ENCODE measurements at places on chromosomes 3 and 15.

DNA sequence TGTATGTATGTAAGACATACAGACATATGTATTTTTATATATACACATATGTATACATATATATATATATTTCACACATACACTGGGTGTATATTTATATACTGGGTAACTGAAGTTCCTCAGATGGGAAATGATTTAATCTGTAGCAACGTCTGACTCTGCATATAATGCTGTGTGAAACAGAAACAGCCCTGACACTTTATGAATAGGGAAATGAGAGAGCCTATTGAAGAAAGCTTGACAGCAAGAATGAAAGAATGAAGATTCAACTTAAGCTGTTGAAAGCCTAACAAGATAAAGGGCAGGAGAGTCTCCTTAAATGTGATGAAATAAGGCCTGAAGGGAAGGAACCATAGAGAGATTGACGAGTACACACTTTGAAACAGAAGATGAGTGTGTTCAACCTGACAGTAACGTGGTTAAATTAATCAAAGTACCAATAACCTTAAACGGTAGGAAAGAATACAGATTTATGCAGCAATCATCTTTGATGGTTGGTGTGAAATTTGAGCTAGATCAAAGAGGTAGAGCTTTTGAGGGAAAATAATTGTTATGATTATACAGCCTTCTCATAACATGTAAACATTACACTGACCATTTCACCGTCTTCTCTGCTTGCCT lies 169.9 kb downstream of the MECOM start:
- DNase-seq = no peak

DNA sequence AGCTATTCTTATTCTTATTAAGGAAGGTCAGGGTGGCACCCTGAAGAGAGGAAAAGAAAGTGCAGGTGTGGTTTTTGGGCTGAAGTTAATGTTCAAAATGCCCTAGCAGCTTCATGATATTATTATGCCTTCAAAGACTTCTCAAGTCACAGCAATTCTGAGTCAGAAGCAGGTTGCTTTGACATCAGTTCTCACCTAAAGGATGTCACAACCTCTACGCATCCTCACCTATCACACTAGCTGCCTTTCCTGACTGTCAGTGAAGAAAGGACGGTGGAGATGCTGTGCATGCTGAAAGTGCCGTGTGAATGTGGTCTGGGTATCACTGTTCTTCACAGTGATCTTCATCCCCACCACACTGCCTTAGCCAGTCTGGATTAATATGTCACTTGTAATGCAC lies 49.6 kb downstream of the NPTN start:
- DNase-seq = no peak

DNA sequence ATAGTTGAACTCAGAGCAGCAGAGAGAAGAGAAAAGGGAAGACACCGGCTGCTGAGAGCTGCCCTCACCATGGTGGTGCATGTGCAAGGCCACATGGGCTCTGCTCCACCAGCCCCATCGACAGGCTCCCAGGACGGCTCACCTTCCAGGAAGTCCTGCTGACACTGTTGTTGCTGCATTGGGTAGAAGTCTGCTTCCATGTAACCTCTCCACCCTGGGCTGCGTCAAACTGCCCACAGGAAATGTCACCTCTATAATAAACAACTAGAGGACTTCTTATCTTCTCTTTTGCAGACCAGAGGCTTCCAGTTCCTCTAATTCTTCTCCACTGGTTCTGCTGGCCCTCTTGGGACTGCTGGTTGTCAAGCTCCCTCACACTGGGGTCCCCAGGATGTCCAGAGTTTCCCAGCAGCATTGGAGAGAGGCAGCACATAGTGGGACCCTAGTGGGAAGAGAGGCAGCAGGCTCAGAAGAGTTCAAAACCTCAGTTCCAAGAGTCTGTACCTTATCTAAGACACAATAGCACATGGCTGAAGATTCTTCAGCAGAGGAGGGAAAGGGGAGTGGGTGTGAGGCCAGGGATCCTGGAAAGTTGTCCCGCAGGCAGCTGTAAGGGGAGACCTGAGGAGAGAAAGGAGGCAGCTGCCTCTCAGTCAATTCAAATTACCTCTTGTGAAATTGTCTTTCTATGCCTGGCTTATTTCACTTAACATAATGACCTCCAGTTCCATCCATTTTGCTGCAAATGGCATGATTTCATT lies 5.8 kb upstream of the CCR3 start:
- DNase-seq = no peak

DNA sequence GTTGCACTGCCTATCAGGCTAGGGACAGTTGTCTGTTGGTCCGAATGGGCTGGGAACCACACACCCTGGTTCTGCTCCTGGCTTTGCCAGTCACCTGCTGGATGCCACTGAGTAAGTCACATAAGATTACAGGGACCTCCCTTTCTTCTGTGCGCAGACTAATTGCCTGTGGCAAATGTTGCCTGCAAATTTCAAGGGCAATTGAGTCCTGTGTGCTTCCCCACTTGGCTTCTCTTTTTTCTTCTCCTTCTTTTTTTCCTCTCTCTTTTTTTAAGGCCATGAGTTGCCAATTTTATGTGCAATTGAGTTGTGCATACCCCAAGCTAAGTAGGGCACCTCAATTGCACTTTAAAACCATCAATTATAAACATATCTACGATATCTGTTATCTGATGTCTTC lies 963.4 kb downstream of the MCTP2 start:
- no peak for DNase-seq

GRCh38 chr15:72532991-72533601 lies 59.0 kb downstream of the ARIH1 start:
- DNase-seq = no peak

DNA sequence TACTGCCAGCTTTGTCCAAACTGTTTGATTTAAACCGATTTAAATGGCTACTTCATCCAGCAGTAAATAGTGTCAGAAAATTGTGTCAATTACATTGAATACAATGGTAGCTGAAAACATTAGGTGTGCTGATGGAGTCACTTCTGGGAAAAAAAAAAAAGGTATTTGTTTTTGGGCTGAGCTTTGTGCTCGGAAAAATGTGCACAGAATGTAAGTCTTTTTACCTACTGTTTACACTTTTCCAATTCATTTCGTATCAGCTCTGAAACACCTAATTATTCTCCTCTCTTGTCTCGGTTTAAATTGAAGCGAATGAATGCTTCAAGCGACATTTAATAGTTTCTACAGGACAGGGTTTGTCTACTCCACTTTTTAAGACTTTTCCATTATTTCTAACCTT lies 1078.4 kb downstream of the ROBO1 start:
- DNase-seq = no peak

- no peak for DNase-seq
Measured at GRCh38 chr15:77044228-77045042, 26.5 kb downstream of the TSPAN3 start.

DNA sequence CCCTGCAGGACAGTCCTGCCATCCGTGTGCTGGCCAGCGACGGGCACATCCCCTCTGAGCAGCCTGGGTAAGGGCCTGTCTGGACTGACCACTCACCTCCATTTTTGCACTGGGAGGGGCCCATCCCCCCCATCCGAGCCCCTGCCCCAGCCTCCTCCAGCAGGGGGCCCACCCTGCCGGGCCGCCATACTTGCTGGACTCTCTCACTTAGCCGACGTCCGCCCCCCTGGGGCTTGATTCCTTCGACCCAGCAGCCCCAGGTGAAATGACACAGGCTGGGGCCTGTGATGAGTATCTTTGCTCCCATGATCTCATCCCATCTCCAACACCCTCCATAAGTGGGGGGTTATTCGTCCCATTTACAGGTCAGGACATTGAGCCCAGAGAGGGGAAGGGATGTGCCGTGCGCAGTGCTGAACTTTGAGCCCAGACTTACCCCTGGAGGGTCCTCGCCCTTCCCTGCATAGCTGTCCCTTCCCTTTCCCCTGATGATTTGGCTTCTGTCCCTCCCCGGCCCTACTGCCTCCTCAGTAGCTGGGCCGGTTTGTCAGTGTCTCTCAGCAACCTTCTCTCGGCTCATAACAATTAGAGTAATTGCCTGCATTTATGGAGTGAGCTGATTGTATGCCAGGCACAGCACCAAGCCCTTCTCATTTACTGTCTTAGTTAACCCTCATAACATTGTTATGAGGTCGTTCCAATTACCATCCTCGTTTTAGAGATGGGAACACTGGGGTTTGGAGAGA lies 4.2 kb downstream of the LMAN1L start:
- no peak for DNase-seq

DNA sequence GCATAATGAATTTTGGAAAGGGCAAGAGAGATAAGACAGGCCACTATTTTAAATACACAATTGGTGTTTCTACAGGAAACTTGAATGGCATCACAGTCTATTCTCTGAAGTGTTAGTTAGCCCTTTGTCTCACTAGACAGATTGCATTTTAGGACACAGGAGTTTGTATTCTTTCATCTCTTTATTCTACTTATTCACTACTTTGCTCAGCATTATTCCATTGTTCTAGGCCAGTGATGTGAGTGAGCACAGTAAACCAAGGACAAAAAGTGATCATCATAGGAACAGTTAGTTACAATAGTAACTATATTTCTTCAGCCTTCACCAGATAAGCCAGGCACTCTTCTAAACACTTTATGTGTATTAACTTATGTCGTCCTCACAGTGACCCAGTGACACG lies 150.2 kb upstream of the SLCO3A1 start:
- no peak for DNase-seq

GRCh38 chr15:36208868-36209582 lies 370.4 kb upstream of the CDIN1 start:
- no peak for DNase-seq

DNA sequence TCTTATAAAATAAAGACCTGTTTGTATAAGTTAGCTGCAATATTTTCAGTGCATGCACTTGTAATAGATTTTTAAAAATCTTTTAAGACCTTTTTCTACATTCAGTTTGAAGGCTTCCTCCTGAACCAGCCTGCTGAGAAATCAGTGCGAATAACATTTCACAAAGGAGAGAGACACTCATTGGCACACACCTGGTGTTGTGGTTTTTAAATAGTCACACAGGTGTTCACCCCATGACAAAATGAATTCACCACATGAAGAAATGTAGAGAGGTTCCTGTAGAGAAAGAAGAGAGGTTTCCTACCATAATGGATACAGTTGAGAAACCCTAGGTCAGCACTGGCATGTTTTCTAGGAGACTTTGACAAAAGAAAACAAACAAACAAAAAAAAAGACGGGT lies 237.3 kb downstream of the CNTN6 start:
- DNase-seq = no peak

DNA sequence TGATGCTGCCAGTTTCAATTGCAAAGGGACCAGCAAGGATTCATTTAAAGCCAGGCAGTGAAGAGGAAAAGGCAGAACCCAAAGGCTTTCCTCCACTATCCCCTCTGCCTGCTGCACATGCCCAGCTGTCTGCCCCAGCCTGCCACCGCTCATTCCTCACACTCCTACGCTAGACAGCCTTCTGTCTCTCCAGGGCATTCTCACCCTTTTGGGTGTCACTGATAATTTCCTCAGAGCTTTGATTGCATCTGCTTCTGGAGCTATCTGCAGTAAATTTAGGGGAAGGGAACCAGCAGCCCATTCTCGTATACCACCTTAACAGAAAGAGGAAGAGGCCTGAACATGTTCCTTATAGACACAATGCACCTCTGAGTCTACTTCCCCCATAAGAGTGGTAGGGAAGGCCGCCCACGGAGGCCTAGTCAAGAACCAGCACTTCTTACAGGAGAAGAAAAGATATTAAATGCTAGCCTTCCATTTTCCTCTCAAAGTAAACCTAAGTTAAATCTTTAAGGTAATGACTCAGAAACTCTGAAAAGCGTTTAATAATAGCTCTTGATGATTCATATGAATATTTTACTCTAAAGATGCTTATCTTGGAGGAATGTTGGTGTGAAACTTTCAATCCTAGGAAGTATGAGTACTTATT lies 20.9 kb downstream of the NUDT16 start:
- DNase-seq = no peak

GRCh38 chr3:6281662-6282061 lies 579.3 kb upstream of the GRM7 start:
- no peak for DNase-seq

DNA sequence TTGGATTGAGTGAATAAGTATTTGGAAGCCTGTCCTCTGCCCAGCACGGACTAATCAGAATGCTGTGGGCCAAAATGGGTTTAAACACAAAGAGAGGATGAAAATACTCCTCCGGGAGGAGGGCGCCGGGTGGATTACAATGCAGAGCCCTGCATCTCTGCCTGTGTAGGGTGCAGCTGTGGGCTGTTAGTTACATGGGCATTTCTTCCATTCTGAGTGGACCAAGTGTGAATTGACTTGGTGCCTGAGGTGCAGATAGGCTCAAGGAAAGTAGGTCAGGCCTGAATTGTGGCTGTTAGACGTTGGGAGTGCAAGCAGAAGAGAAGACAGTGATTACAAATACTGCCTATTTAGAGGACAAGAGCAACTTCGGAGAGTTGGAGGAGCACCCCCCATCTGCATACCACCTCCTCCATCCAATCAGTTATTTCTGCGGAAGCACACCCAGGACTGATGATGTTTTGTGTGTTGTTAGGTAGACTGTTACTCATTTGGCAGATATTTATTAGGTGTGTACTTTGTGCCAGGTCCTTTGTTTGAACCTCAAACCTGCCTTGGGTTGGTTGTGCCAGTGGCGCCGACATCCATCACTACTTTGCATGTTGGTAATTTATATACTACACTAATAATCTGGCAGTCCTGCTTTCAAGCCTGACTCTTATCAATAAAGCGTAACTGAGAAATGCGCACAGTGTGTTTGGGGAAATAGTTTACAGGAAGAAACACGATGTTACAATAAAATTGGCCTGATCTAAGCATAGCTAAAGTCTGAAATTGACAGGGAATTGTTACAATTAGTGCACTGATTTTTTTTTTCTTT lies 33.0 kb downstream of the PTPRG start:
- DNase-seq = no peak

GRCh38 chr15:66844041-66844746 lies 142.2 kb downstream of the SMAD6 start:
- peak; percentile 67 for DNase-seq

GRCh38 chr3:55702822-55703221 lies 215.7 kb upstream of the WNT5A start:
- no peak for DNase-seq

GRCh38 chr3:16999161-16999560 lies 114.4 kb downstream of the PLCL2 start:
- DNase-seq = no peak

DNA sequence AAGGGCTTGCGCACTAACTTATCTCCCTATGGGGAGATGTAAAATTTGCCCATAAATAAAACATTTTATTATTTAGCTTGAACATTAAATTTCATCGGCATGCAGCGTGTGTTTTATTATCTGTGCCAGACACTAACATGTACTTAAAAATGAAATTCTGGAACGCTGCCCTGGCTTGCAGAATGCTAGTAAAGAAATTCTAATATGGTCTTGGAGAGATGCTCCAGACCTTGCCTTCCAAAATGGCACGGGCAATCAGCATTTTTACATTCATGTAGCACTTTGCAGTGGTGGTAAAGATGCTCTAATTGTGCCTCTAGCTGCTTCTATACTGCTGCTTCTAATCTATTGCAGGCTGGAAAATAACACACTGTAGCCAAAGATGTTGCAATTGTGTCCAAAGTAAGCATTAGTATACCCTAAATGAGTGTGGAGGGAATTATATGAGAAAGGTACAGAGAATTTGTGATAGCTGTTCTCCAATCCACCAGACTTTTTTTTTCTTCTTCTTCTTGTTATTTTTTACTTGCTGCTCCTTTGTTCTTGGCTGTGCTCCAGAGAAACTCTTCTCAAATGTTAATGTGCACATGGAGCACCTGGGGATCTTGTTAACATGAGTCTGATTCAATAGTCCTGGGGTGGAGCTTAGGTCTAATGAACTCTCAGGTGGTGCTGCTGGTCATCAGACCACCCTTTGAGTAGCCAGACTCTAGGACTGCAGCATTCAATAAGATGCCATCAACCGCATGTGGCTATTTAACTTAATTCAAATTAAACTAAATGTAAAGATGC lies 47.3 kb downstream of the CRABP1 start:
- no peak for DNase-seq

- no peak for DNase-seq
Measured at GRCh38 chr3:113649174-113649845, 47.1 kb downstream of the USF3 start.
